ENCODE measurements at places on chromosomes 5 and 9.
A peak's percentile ranks its signal among the peaks of the same experiment; 100 is the strongest.

DNA sequence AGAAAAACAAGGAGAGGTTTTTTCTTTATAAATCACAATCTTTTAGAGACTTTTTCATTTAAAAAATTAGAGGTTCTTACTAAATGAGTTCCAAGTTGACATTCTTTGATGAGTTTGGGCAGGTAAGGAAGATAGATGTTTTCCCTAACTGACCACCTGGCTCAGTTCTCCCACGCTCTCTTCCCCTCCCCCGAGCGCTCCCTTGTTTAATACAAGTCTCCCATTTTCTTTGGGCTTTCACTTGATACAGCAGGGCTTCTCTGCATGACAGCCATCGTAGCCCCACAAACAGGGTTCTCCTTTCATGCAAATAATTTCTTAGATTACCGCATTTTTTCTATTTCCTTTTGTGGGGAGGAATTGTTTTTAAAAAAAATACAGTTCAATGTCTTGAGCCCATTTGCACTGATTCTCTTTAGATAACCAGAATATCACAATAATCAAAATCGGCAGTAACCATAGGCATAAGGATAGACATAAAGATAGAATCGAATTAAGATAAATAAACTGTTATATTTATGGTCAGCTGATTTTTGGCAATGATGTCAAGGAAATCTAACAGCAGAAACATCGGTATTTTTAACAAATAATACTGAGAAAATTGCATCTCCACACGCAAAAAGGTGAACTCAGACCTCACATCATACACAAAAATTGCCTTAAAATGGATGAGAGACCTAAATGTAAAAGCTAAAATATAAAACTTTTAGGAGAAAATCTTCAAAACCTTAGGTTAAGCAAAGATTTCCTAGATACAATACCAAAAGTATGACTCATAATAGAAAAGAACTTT is 325.4 kb downstream of the PIK3R1 start:
- no peak for DNase-seq

- no peak for DNase-seq
These were observed 46.8 kb downstream of the ITGA2 start for GRCh38 chr5:53035868-53036381.

DNA sequence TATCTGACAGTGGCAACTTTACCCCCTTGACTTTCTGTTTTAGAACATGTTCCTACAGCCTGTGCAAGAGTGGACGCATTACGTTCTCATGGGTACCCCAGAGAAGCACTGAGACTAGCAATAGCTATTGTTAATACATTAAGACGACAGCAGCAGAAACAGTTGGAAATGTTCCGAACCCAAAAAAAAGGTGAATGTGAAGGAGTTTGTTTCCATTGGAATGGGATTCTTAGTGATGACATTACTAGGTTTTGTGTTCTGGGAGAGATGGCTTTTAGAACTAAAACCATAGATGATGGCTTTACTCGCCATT is 194.1 kb downstream of the ZSWIM6 start:
- DNase-seq: no peak

GRCh38 chr5:74231697-74232096 is 408.8 kb downstream of the ENC1 start:
- DNase-seq: no peak

DNA sequence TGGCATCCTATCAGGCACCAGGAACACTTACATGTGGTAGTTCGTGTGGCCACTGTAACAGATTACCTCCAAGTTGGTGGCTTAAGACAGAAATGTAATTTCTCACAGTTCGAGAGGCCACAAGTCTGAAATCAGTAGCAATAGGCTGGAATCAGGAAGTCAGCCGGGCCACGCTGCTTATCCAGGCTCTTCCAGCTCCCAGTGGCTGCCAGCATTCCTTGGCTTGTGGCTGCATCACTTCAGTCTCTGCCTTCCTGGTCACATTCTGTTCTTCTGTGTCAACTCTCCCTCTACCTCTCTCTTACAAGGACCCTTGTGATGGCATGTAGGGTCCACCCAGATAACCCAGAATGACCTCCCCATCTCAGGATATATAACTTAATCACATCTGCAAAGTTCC is 78.7 kb upstream of the MSX2 start:
- DNase-seq: no peak

GRCh38 chr5:116388564-116389258 is 185.9 kb downstream of the SEMA6A start:
- DNase-seq: no peak

GRCh38 chr9:33320568-33321261 is 30.4 kb downstream of the NFX1 start:
- peak; percentile 93 for DNase-seq

DNA sequence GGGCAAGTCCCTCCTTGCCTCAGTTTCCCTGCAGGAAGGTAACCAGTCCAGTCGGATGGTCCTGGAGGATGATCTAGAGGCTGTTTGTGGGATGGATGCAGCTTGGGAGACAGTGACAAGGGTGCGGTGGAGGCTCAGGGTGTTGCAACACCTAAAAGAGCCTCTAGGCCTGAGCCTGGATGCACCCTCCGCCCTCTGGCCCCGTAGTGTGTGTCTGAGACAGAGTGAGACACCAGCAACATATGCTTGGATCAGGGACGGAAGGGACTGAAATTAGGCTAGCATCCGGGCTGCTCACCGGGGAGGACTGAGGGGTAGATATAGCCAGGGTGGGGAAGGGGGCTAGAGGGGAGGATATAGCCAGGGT is 1.1 kb downstream of the CRAT start:
- DNase-seq: peak; percentile 58

DNA sequence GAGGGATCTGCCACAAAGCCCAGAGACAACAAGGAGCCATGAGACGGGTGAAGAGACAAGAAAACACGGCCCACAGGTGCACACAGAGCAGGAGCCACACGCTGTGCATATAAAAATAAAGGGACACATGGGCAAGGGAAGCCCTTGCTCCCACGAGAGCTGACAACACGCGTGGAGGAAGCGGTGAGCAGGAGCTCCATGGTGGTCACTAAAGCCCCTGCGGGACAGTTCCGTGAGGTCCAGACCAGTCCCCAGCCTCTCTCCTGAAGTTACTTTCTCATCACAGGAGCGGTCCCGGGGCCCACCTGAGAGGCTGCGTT is 90.7 kb downstream of the CAMSAP1 start:
- no peak for DNase-seq

- no peak for DNase-seq
These were observed 37.1 kb upstream of the GLRX start for GRCh38 chr5:95859661-95860060.

GRCh38 chr5:115577741-115578140 is 24.5 kb downstream of the TICAM2 start:
- no peak for DNase-seq

GRCh38 chr5:146789712-146790653 is 88.6 kb downstream of the PPP2R2B start:
- no peak for DNase-seq

DNA sequence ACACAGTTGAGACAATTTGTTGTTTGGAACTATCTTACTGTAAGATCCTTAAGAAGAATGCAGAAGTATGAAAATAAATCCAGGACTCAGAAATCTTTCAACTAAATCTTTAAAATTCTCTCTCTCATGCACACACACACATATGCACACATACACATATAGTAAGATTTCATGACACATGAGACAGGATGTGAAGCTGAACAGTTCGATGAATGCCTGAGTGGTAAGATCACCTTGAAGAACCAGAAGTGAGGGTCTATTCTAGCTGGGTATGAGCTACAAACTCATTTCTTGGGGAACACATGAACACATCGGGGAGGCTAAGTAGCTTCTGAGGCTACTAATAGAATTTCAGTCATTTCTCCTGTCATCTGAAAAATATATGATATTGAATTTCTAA is 153.6 kb downstream of the TMC1 start:
- no peak for DNase-seq
